ENCODE measurements at places on chromosomes 6 and 20.

- peak; percentile 59 for DNase-seq
Measured at GRCh38 chr6:107458672-107459282, 587 bp downstream of the PDSS2 start.

GRCh38 chr6:119308991-119309657 lies 40.4 kb downstream of the MAN1A1 start:
- no peak for DNase-seq

DNA sequence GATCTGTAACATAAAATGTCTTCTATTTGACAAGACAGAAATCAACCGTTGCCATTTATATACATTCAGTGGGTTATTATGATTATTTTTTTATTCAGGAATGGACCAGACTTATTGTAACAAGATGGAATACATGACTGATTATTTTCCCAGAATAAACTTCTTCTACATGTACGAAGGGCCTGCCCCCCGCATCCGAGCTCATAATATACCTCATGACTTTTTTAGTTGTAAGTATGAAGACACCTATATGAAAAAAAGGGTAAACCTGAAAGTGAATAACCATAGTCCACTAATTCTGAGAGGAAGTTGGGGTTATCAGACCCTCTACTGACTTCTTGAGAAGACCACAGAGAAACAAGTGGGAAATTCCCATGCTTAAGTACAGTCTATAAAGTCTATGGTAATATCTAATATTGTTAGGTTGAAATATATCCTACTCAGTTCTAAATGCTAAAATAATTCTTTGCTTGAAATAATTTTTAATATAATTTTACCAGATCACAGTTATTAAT lies 15.9 kb downstream of the OR2A4 start:
- no peak for DNase-seq

DNA sequence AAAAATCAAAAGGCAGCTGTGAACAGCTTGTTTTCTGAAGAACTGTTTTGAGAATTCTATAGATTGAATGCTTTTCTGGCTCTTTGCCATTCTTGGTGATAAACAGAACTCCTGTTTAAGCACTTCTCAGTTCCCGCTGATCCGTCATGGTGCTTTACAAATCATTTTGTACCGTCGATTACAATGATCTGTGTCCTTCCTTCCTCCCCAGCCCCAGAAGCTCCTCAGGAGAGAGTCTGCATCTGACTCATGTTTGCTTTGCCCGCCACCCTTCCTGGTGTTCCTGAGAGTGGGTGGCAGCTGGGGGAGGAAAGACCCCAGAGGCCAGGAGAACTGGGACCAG lies 538.6 kb upstream of the MARCKS start:
- no peak for DNase-seq

DNA sequence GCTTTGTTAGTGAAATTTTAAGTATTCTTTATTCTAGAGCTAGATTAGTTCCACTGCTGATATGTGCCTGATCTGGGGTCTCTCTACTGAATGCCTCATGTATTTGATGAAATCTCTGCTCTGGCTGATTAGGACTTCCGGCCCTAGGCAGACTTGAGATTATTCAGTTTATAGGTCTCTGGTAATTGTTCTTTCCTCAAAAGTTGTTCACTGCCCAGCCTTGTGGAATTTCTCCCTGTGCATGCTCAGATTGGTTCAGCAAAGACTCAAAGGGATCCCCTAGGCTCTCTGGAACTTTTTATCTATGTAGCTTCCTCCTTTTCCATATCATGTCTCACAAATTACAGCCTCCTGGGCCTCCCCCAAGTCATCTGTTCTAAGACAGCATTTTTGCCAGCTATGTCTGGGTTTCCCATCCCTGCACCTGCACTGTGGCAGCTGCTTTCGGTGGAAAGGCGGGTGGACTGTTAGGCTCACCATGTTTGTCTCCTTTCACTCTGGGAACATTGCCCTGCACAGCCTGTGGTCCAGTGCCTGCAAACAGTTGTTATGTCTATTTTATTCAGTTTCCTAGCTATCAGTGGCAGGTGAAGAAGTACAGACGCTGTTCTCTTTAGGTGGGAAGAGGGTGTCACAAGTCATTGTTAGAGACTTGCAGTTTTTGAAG lies 73.7 kb downstream of the RPP40 start:
- peak; percentile 40 for DNase-seq

DNA sequence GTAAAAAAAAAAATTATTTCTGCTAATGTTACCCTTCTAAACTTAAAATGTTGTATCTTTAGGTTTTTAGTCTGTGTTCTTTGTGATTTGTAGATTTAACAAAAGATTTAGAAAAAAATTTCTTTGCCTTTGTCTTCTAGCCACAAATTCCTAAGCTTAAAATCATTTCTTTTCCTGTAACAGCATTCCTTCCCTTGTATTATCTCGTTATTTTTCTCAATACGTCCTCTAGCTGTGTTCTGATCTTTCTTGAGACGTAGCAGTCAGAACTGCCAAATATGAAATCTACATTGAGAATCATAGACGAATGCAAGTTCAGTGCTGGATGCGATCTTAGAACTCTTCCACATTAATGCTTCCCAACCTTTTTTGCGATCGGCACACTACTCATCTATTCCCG lies 283.1 kb downstream of the UTRN start:
- no peak for DNase-seq

DNA sequence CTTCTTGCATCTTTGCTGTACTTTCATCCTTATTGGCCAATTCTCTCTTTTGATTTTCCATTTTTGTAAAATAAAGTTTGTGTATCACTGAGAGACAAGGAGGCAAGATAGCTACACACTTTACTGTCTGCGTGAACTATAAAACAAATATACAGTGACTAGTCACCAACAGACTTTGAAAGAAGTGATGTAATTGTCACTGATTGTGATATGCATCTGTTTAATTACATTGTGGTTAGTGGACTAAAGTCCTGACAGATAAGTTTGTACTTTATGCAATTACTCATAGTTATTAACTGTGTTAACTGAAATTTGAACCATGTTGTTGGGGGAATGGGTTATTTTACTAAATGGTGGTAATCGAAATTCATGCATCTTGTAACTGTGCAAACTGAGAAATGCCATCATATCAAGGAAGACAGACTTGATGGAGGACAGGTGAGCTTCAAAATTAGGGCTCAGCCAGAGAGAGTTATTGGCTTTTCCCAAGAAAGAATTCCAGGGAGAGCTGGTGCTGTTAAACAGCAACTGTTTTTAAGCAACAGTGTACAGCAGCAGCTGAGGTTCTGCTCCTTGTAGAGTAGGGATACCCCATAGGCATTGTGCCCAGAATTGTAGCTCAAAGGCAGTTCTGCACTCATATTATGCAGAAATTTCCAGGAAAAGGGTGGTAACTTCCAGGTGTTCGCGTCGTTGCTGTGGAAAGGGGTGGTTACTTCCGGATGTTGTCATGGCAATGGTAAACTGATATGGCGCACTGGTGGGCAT lies 62.9 kb downstream of the EFHC1 start:
- no peak for DNase-seq

DNA sequence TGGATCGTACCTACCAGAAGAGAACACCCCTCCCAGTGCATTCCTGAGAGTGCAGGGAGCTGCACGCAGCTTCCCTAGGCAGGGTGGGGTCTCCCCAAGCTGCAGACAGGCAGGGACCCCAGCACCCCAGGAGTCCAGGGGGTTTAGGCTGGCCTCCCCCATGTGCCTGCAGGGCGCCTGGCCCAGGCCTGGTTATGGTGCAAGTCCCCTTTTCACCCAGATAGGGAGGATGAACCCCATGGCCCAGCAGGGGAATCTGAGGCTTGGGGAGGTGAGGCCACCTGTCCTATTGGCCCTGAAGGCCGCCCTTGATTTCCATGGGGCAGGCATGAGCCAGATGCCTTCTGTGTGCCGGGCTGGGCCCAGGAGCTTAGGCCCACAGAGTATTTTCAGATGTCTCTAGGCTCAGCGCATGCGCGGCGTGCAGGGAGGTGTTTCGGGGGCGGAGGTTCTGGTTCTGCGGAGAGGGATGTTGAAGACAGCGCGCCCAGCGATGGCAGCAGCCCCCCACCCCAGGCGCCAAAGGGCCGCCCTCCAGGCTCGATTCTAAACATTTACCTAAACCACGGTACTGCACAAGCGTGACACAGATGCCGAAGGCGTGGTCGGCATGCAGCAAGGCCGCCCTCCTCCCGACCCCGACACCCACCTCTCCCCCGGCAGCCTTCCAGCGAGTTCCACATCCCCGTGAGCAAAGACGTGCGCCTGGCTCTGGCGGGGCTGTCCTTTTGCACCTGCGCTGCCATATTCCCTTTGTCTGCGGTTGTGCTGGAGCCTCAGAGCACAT lies 29.4 kb downstream of the COL20A1 start:
- no peak for DNase-seq

GRCh38 chr6:165694296-165694695 lies 31.3 kb upstream of the PDE10A start:
- no peak for DNase-seq

GRCh38 chr20:35116258-35116657 lies 23.7 kb upstream of the TRPC4AP start:
- no peak for DNase-seq

DNA sequence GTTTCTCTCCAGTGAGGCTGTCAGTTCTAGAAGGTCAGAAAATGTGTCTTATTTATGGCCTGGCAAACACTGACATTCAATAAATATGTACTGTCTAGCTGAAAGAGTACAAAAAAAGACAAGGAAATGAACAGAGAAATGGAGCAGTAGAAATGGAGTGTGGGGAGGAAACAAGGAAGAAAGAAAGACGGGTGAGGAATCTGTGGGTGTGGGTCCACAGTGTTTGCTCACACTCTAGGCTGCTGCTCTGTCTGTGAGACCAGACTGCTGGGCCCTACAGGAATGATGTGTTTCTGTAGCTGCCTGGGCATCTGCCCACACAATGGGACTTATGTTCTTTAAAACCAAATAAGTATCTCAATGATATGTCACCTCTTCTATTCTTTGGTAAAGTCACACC lies 114.2 kb downstream of the MOXD1 start:
- no peak for DNase-seq

DNA sequence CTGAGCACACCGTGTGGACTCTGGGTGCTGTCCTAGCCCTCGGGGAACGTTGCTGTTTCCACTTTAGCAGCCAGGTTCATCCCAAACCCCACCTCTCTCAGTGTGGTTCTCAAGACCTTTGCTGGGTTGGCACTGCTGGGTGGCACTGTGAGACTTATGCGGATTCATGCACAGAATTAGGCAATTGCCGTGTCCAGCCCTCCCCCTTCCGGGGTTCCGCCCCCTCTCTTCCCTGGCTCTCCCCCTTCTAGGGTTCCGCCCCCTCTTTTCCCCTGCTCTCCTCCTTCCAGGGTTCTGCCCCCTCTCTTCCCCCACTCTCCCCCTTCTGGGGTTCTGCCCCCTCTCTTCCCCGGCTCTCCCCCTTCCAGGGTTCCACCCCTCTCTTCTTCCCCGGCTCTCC lies 39.8 kb upstream of the SLCO4A1 start:
- no peak for DNase-seq

DNA sequence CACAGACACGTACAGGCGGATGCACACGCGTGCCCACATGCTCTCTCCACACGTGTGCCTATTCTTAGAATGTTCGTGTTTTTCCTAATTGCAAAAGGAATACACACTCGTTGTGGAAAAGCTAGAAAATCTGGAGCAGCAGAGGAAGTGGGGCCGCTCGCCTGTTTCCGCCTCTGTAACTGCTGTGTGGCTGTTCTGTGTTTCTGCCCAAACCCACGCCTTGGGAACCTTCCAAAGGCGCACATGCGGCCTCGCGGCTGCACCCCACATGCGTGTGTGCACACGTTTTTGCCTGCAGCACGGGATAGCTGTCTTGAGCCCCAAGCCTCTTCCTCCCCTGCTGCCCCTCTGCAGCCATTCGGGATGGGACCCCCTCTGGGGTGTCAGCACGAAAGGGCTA lies 12.2 kb downstream of the SLC17A9 start:
- no peak for DNase-seq

GRCh38 chr20:2217857-2218539 lies 77.8 kb upstream of the TGM3 start:
- no peak for DNase-seq

GRCh38 chr6:118220429-118221128 lies 313.5 kb downstream of the SLC35F1 start:
- DNase-seq = no peak

- DNase-seq = no peak
Measured at GRCh38 chr20:2865630-2866029, 7.7 kb upstream of the PTPRA start.

DNA sequence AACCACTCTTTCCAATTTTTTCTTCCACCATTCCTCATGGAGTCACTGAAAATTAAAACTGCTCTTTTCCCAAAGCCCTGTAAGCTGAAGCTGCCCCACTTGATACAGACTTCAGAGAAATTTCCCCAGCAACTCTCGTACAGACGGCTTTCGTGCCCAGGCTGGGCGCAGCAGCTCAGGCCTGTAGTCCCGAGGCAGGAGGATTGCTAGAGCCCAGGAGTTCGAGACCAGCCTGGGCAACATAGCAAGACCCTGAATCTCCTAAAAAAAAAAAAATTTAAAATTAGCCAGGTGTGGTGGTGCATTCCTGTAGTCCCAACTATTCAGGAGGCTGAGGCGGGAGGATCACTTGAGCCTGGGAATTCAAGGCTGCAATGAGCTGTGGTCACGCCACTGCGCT lies 6.6 kb downstream of the PPDPF start:
- no peak for DNase-seq

GRCh38 chr6:37305841-37306425 lies 47.9 kb upstream of the RNF8 start:
- no peak for DNase-seq

DNA sequence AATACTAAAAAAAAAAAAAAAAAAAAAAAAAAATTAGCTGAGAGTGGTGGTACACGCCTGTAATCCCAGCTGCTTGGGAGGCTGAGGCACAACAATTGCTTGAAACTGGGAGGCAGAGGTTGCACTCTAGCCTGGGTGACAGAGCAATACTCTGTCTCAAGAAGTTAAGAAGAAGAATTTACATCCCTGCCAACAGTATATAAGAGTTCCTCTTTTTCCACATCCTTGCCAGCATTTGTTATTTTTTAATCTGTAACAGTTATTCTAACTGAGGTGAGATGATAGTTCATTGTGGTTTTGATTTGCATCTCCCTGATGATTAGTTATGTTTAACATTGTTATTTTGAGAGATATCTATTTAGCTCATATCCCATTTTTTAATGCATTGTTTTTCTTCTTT lies 20.3 kb upstream of the DYNLRB1 start:
- DNase-seq = no peak

- DNase-seq = no peak
Measured at GRCh38 chr6:76275746-76276145, 203.3 kb upstream of the IMPG1 start.

GRCh38 chr6:124995131-124995530 lies 32.9 kb downstream of the RNF217 start:
- DNase-seq = no peak

GRCh38 chr6:6863970-6864639 lies 243.7 kb upstream of the RREB1 start:
- no peak for DNase-seq

- DNase-seq = no peak
Measured at GRCh38 chr20:51396365-51396909, 146.1 kb downstream of the NFATC2 start.

GRCh38 chr6:75874224-75874623 lies 125.2 kb downstream of the MYO6 start:
- DNase-seq = no peak

All from NCI-H774 (cell line).